Fibroblast of skin of scalp (primary cell): ENCODE measurements at places on chromosomes 16 and 17.

DNA sequence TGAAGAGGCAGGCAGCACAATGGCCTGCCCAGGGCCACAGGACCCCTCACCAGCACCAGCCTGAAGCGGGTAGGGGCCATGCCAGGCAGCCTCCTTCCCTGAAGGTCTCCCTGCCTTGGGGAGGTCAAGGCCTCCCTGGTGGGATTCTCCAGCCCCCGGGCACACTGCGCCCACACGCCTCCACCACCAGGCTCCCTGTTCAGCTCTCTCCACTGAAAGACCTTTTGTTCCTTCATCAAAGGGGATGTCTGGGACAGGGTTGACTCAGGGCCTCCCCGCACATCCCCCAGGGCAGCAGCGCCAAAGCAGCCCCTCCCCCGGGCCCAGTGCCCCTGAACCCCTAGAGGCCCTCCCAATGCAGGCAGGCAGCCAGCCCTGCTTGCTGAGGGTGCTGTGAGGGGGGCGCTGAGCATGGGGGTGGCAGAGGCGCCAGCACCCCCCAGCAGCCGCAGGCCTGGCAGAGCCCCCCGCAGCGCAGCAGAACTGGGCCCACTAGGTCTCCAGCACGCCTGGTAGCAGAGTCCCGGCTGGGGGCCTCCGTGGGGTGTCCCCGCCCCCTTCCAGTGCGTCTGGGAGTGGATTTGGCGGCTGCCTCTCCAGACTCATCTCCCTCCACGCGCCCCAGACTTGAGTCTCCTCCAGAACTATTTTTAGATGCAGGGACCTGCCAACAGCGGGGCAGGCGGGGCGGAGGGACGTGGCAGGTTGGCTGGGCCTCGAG lies 13.1 kb downstream of the BCAR1 start:
- DNase-seq = peak; percentile 94

DNA sequence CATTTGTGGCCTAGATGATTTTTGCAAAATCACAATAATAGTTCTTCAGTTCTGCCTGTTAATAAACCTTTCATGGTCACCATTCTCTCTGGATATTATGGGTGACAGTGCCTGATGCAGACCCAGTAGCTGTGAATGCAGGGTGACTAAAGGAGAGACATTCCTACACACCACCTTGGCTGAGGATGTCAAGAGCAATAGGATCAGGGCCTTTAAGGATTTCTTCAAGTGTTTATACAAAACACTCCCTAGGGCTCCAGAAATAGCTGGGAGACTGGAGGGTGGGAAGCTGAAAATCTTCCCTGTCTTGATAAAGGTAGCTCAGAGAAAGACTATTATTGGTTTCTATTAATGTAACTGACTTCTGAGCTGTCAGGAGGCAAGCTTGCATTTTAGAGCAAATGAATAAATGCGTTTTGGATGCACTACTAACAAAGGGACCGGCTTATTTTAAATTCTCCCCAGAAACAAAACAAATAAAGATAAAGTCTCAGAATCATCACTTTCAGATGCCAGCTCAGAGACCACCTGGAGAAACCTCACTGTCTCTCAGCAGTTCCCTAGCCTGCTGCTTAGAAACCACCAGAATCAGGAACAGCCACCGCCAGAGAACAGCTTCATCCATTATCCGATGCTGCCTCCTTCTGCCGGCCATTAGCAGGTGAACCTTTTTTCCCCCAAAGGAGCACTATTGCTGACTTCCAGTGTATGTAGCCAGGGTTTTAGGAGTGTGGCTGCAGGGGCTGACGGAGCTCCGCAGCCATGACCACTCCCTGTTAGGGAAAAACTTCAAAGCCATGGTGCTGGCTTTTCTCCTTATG lies 171.4 kb upstream of the DYNLRB2 start:
- DNase-seq = peak; percentile 72

- no peak for DNase-seq
These were observed 299.8 kb downstream of the CNTNAP4 start for GRCh38 chr16:76577003-76577402.

DNA sequence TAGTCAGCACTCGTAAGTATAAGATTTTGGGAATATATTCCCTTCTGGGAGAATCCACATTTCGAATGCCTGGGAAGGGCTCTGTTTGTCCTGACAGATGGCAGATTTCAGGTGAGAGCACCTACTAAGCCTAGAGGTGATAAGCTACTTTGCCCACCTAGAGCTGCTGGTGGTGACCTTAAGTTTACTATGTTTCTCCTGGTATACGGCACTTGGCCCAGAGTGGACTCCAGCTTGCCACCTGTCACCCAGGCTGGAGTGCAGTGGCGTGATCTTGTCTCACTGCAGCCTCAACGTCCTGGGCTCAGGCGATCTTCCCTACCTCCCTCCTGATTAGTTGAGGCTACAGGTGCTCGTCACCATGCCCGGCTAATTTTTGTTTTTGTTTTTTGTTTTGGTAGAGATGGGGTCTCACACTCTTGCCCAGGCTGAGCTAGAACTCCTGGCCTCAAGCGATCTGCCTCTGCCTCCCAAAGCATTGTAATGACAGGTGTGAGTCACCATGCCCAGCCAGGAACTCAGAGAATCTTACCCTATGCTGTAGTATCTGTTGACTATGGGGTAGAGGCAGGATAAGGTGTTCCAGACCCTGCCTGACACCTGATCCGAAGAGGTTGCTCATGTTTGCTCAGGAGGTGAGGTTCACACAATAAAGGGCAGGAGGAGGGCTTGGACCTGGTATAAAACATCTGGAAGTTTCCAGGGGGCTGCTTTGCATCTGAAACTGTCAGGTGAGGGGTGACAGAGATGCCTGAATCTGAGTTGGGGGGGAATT lies at the start of gene ZG16:
TSS of gene ZG16 (plus strand) at position 681 of the 775 bp plus-strand sequence. CDS start 1,011 bp downstream, outside the sequence.
- DNase-seq = no peak

DNA sequence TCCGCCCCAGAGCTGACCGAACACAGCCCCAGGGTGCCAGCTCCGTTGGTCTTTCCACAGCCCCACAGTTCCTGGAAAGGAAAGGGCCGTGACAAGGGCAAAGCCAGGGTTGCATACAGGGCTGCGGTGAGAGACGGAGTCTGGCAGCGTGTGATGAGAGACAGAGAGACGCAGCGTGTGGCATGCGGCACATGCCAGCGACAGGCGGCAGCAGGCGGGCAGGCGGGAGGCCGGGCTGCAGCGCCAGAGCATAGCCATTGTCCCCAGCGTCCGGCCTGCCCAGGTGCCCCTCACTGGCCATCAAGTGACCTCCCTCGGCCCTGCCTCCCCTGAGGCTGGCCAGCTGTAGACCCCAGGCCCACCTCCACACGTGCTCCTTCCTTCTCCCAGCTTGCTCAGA lies 8.6 kb downstream of the RTN4RL1 start:
- no peak for DNase-seq

GRCh38 chr17:66514227-66514806 lies 211.9 kb downstream of the PRKCA start:
- no peak for DNase-seq

GRCh38 chr16:89013111-89013510 lies 36.1 kb upstream of the CBFA2T3 start:
- DNase-seq = no peak

GRCh38 chr16:46756772-46757171 lies 8.6 kb upstream of the MYLK3 start:
- DNase-seq = no peak
